Thymus (tissue), 14 donors: ENCODE measurements at places on chromosomes 6 and 20. TPM values are rescaled to one million over a fixed set of nuclear protein-coding genes. Genes with fewer than 3 reads are reported as not detected.

GRCh38 chr6:106324726-106325335 is 729 bp downstream of the ATG5 start:
- H3K36me3 ChIP-seq: no peaks in the 10 kb centered on the region
- peak overlapping the region; percentile 99 for H3K4me3 ChIP-seq
- H3K4me1 ChIP-seq: peaks cover 7% of the 10 kb centered on the region
- peak overlapping the region; percentile 95 for H3K27ac ChIP-seq
- peaks cover 2% of the 10 kb centered on the region for H3K27me3 ChIP-seq

GRCh38 chr6:75203721-75204120 is 2.1 kb downstream of the COL12A1 start:
- no peak overlapping the region for H3K27ac ChIP-seq

- H3K36me3 ChIP-seq: no peaks in the 10 kb centered on the region
- H3K27me3 ChIP-seq: peaks cover 2% of the 10 kb centered on the region
- DNase-seq: peak; percentile 62
These were observed 1.4 kb downstream of the ATXN1 start for GRCh38 chr6:16759646-16760515.

GRCh38 chr6:1686117-1687098 is 76.7 kb downstream of the FOXC1 start:
- no peaks in the 10 kb centered on the region for H3K27me3 ChIP-seq
- no peak for DNase-seq
- no peak overlapping the region for H3K27ac ChIP-seq
- H3K4me1 ChIP-seq: peaks cover 2% of the 10 kb centered on the region

SCAF8 gene
- 20.8 TPM for polyA plus RNA-seq

DEFB124 gene
- polyA plus RNA-seq: 0.23 TPM

DEFB132 gene
- polyA plus RNA-seq: 0.07 TPM

- H3K4me3 ChIP-seq: no peak overlapping the region
- no peaks in the 10 kb centered on the region for H3K36me3 ChIP-seq
- no peaks in the 10 kb centered on the region for H3K27me3 ChIP-seq
- H3K27ac ChIP-seq: no peak overlapping the region
These were observed 230.8 kb downstream of the TFAP2B start for GRCh38 chr6:51049288-51049982.

GRCh38 chr6:22612236-22612635 is 42.9 kb downstream of the HDGFL1 start:
- H3K36me3 ChIP-seq: no peaks in the 10 kb centered on the region
- no peak overlapping the region for H3K27ac ChIP-seq
- no peak for DNase-seq
- no peaks in the 10 kb centered on the region for H3K4me1 ChIP-seq
- H3K27me3 ChIP-seq: no peaks in the 10 kb centered on the region

DNA sequence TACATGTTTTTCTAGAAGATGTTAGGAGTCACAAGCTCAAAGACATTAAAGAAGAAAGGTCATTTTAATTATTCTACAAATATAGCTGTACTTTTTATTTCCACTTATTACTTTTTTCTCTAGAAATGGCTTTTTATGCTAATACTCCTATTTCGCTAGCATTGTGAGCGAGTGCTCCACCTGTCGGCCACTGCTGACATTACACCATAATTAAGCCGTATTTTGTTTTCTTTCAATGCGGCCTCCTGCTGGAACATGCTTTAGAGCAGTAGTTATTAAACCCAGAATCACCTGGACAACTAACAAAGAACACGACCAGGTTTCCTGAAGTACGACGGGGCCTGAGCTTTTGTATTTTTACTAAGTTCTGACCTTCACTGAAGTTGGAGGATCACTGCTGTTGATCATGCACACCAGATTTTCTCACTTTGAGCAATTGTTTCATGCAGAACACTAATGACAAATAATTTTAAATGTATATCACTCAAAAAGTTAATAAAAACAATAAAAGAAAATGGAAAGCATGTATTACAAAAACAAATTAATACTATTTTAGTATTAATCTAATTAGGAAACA is 74.1 kb upstream of the PAK5 start:
- no peak overlapping the region for H3K4me3 ChIP-seq
- no peak for DNase-seq
- H3K4me1 ChIP-seq: no peaks in the 10 kb centered on the region
- H3K27me3 ChIP-seq: no peaks in the 10 kb centered on the region
- no peaks in the 10 kb centered on the region for H3K36me3 ChIP-seq

DNA sequence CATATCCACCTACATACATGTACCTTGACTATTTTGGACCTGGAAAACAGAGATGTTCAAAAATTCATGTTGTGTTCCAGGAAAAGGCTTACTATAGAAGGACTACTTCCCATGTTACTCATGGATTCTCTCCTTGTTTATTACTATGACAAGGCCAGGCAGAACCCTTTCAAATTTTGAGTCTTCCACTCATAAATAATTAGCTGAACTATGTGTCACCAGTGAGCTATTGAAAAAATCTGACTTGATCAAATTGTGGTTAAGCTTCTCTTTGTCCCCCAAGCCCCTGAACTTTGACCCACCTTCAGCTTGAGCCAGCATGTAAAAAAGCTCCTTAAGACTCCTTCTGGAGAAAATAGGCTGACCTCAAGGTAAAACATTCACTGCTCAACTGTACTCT is 1142.8 kb upstream of the EYS start:
- H3K4me1 ChIP-seq: no peaks in the 10 kb centered on the region
- no peak overlapping the region for H3K27ac ChIP-seq
- DNase-seq: no peak
- no peak overlapping the region for H3K4me3 ChIP-seq
- no peaks in the 10 kb centered on the region for H3K36me3 ChIP-seq

GRCh38 chr6:111837007-111837406 is 36.2 kb downstream of the FYN start:
- DNase-seq: no peak
- peaks cover 20% of the 10 kb centered on the region for H3K36me3 ChIP-seq
- H3K27ac ChIP-seq: no peak overlapping the region
- H3K27me3 ChIP-seq: no peaks in the 10 kb centered on the region
- H3K4me1 ChIP-seq: peaks cover 24% of the 10 kb centered on the region
- H3K4me3 ChIP-seq: no peak overlapping the region

GRCh38 chr6:117906507-117906957 is 532 bp upstream of the SLC35F1 start:
- H3K4me3 ChIP-seq: peak overlapping the region; percentile 12
- no peaks in the 10 kb centered on the region for H3K36me3 ChIP-seq
- DNase-seq: no peak
- H3K27ac ChIP-seq: no peak overlapping the region

GRCh38 chr6:79232696-79233462 is 1.6 kb downstream of the HMGN3 start:
- no peaks in the 10 kb centered on the region for H3K27me3 ChIP-seq
- no peaks in the 10 kb centered on the region for H3K36me3 ChIP-seq

SLC17A9 gene
- 10.0 TPM for polyA plus RNA-seq

DNA sequence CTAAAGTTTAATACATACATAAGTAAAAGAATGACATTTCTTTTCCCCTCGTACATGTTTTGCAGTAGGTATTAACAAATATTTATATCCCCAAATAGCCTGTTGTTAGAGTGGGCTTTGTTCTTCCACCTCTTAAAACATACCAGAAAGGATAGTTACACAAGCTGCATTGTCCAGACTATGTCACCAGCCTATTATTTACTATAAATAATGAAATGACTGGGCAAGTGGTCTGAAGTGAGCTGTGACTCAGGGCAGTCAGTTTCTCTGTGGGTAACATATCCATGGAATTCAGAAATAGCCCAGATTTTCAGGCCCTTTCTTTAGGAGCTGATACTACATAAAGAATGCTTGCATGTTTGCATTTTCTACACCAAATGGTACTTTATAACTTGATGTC is 60.1 kb downstream of the FUT9 start:
- H3K27ac ChIP-seq: no peak overlapping the region
- no peaks in the 10 kb centered on the region for H3K27me3 ChIP-seq
- no peak for DNase-seq
- H3K36me3 ChIP-seq: no peaks in the 10 kb centered on the region

EDN3 gene
- 2.4 TPM for polyA plus RNA-seq
